ENCODE measurements at places on chromosomes 16 and 17.

- no peak for DNase-seq
Observed at GRCh38 chr16:82034981-82035612, at the start of gene HSD17B2. HSD17B2 (plus strand) TSS chr16:82035253; CDS start chr16:82035425, 172 bp downstream.

DNA sequence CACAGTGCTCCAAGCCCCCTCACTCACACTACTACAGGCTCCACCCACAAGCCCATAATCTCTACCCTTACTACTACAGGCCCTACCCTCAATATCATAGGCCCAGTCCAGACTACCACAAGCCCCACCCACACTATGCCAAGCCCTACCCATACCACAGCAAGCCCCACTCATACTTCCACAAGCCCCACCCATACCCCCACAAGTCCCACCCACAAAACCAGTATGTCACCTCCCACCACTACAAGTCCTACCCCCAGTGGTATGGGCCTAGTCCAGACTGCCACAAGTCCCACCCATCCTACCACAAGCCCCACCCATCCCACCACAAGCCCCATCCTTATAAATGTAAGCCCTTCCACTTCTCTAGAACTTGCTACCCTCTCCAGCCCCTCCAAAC is 13.8 kb downstream of the RIPOR1 start:
- DNase-seq = peak; percentile 56

DNA sequence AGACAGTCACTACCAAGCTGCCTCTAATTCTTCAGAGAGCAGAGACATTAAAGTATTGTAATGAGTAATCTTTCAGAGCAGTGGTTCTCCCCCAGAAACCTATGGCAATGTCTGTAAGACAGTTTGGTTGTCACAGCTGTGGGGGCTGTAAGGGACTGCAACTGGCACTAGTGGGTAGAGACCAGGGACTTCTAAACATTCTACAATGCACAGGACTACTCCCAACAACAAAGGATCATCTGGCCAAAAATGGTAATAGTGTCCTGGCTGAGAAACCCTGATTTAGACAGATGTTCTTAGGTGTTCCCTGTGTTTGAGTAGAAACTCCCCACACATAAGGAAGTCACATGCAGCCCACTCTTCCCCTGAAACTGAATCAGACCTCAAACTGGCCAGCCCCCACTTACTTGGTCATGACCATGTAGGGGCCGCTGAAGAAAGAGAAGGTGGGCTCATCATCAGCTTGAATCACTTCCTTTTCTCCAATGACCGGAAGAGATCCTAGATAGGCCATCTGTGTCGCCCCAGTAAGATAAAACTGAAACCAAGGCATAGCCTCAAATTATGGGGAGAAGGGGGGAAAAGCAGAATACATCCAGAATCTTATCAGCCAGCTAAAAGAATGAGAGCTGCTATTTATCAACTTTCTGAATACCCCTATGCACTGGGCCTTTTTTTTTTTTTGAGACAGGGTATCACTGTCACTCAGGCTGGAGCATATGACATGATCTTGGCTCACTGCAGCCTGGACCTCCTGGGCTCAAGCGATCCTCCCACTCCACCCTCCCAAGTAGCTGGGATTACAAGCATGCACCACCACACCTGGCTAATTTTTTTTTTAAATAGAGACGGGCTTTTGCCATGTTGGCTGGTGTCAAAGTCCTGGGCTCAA is 75.8 kb downstream of the TEX14 start:
- no peak for DNase-seq

DNA sequence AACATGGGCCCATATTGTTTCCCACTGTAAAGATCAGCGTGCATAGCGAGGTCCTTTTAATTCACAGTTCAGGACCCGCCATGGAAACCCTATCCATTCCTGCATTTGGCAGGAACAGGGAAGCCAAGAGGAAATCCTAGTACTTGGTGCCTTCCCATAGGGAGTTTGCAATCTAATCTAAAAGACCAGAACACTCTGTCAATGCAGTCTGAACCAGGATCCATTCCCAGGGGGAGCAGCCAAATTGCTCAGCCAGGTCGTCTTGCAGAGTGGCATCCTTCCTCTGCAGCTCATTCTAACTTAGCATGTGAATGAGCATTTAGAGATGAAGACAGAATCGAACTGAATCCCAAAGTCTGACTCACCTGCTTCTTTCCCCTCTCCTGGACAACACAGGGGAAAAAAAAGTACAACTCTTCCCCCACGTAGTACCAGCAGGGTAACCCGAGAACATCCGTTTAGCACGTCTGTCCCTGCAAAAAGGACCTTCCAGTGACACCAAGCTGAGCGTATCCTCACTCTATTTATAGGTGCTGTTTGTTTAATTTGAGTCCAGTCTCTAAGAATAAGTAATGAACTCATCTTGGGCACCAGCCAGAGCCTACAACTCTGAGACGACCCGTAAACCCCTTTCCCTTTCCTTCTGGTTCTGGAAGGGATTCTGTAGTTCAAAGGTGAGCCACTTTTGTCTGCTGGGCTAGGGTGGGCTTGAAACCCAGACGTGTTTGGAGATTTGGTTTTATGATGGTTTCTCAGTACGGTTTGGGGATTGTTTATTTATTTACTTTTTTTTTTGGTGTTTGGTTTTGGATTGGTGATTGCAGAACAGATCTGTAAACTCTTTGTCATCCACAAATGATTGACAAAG is 74.5 kb downstream of the ERCC4 start:
- DNase-seq = no peak

- no peak for DNase-seq
Observed at GRCh38 chr17:7141824-7142223, 27.2 kb upstream of the ASGR2 start.

DNA sequence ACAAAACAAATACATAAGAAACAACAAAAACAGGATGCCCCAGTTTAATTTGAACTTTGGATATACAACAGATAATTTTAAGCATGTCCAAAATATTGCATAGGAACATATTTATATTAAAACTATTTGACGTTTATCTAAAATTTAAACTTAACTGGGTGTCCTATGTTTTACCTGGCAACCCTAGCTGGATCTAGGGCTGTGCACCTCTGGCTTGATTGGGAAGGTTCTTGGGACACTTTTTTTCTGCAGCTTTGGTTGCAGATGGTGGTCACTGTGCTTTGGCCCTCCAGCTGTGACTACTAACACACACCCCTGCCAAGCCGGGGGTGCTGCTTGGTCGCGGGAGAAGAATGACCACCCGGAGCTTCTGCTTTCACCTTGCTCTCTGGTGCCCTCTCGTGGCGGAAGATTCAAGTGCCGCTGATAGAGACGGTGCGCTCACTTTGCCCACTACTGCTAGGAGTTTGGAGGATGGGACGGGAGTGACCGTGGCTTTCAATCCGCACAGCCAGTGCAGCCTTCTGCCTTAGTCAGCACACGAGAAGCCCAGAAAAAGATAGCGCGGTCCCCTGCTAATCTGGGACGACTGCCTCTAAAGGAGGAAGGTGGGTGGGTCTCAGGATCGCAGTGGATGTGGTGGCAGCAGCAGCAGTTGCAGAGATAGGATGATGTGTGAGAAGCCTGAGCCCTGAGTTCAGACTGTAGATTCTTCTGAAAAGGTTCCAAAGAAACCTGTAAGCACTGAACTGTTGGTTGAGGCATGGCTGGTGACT is 6.7 kb downstream of the SPACA3 start:
- DNase-seq = peak; percentile 45

- DNase-seq = no peak
Observed at GRCh38 chr17:7022781-7023571, at the start of gene BCL6B. BCL6B (plus strand) TSS chr17:7023050; CDS start chr17:7023672, 622 bp downstream.

DNA sequence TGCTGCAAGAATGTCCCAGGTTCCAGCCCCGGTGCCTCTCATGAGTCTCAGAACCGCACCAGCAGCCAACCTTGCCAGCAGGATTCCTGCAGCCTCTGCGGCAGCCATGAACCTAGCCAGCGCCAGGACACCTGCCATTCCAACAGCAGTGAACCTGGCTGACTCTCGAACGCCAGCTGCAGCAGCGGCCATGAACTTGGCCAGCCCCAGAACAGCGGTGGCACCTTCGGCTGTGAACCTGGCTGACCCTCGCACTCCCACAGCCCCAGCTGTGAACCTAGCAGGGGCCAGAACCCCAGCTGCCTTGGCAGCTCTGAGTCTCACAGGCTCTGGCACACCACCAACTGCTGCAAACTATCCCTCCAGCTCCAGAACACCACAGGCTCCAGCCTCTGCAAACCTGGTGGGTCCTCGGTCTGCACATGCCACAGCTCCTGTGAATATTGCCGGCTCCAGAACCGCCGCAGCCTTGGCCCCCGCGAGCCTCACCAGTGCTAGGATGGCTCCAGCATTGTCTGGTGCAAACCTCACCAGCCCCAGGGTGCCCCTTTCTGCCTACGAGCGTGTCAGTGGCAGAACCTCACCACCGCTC is 9.8 kb downstream of the ELOB start:
- DNase-seq = no peak

- no peak for DNase-seq
Observed at GRCh38 chr17:45286286-45286685, 24.4 kb upstream of the SPATA32 start.

DNA sequence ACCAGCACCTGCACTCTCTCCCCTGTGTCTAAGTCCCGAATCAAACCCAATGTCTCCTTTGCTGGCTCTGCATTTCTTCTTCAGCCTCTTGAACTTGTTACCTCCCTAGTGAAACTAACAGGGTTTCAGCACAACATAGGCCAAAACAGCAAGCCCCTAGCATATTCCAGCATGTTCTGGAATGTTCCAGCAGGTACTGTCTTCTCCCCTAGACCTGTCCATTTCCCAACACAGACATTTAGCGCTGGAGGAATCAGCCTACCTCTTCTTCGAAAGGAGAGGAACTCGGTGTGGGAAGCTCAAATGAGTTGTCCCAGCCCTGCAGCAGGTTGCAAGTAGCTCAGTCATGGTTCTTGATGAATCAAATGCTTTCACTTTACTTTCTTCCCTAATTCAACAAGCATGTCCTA is 47.1 kb downstream of the LITAF start:
- DNase-seq = no peak

DNA sequence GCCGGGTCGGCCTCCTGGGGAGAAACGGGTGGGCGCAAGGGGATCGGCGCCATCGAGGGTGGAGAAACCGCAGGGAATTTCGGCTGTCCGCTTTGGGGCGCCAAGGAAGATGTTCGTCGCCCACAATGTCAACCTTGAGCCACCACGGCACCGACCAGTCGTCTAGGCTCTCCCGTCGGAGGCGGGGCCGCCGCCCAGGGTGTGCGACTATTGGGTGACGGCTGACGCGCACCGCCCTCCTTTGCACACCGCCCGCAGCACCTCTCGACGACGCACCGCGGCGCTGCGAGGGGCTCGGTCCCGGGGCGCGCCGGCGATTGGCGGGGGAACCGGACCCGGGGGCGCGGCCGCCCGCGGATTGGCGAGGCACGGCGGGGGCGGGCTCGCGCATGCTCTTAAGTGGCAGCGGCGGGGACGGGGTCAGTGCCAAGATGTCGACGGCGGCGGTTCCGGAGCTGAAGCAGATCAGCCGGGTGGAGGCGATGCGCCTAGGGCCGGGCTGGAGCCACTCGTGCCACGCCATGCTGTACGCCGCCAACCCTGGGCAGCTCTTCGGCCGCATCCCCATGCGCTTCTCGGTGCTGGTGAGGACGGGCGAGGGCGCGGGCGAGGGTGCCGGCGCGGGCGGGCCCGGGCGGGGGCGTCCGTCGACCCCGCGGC is at the start of gene NUDT16L1:
TSS of gene NUDT16L1 (plus strand) at position 267 of the 660 bp plus-strand sequence. CDS start at position 432, 165 bp downstream.
- peak; percentile 97 for DNase-seq

GRCh38 chr17:17416007-17416399 is 60.8 kb upstream of the MED9 start:
- no peak for DNase-seq

- no peak for DNase-seq
Observed at GRCh38 chr17:8466873-8467272, 31.2 kb downstream of the NDEL1 start.

DNA sequence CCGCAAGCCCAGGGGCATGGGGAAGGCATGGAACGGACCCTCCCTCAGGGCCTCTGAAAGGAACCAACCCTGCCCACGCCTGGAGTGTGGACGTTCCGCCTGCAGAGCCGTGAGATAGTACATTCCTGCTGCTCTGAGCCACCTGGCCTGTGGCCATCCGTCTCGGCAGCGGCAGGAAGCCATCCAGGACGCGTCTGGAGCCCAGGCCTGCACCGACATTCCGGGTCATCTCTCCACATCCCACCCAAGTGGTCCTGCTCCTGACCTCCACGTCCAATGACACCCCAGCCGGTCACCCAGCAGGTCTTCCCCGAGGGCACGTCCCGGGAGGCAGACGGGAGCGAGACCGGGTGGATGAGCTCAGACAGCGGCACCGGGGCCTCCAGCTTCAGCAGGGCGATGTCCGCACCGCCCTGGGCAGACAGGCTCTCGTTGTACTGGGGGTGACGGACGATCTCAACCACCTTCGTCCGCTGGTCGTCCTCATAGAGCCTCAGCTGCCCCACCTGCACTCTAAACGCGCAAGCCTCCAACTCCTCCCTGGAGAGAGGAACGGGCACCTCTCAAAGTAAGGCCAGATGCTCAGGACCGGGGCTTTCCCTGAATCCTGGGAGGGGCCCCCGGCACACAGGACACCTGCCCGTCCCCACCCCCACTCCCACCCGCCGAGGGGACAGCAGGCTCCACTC is 21.3 kb upstream of the UBE2I start:
- no peak for DNase-seq

DNA sequence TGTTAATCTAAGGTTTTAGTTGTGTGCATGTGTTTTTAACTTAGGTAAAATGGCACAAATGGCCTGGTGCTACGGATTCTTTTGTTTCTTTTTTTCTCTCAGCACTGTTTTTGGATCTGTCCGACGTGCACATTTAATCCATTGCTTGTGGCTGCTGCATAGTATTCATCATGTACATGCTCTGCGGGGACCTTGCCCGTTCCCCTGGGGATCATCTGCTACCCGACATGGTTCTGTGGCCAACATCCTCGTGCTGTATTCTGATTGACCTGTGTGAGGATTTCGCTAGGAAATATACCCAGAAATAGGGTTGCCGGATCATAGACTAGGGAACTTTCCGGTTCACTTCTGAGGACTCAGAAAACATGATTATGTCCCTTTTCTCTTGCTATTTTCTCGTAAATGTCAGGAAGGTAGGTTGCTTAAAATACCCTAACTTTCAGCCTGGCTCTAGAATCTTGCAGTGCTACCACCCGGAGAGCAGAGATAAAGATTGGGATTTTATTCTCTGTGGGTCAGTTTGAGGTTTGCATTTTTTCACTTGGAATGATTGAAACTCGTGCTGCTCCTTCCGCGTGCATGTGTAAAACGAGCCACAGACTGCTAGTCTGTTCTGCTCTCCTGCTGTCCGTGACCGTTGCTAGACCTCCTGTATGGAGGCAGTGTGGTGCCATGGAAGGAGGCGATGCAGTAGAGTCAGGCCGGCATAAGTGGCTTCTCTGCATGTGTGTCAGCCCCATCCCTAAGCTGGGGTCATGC is 42.9 kb downstream of the LDHD start:
- no peak for DNase-seq
